Esophagus squamous epithelium (tissue), 5 donors: ENCODE measurements at places on chromosomes 1 and 21.

DNA sequence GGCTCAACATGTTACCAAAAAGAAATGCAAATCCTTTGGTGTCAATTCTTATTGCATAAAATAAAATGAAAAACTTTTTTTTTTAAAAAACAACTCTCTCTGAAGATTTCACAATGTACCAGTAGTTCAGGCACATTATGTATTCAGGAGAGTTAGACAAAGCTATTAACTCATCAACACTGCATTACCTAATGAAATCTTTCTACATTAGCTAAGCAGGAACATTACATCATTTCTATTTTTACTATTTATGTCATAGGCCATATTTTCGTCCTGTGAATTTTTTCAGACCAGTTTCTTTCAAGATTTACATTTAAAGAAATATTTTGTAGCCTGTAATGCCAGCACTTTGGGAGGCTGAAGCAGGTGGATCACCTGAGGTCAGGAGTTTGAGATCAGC, 366.2 kb downstream of the USH2A start:
- no peak for DNase-seq

DNA sequence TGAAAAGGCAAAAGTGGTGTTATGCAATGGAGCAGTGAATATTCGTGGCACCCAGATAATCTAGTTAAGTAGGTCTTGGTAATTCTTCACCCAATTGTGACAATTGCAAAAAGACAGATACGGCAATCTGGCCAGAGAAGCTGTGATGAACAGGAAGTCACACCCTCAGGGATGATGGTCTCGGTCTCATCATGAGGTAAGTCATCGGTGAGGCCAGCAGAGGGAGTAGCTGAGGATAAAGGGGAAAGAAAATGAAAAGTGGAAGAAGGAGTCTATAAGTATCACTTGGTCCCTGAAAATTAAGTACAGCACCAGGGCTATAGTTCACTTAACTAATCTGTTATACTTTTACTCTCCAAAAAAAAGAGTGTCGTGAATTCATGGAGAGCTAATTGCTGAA, 258.8 kb upstream of the NCAM2 start:
- DNase-seq = no peak

DNA sequence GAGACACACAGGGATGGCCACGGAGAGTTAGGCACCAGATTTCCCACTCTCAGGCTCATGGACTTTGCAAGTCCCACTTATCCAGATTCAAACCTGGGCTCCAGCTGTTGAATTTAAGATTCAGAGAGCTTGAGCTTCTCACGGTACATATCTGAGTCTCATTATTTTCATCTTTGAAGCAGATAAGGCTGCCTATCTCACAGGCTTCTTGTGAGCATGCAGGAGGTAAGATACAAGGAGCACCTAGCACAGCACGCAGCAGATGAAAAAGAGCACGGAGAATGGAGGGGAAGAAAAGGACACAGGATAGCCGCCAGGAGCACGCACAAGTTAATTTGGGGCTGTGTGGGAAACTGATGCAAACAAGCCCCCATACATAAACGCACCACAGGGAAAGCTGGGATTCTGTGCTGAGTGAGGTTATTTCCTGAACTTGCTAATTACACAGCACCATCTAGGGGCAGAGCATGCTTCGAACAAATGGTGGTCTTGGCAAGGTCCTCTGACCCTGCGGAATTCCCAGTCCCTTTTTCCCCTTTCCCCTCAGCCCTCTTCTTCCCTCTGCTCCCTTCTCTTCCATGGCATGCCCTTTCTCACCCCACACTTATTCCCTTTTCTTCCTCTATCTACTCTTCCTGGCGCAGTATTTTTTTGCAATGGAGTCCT, 134.7 kb upstream of the VANGL1 start:
- DNase-seq = no peak

- DNase-seq = no peak
Measured at GRCh38 chr1:12760256-12760795, 13.2 kb upstream of the PRAMEF12 start.

- DNase-seq = no peak
Measured at GRCh38 chr1:53449021-53449420, 10.2 kb upstream of the DMRTB1 start.

- DNase-seq = no peak
Measured at GRCh38 chr1:166139735-166140134, 27.1 kb downstream of the FAM78B start.

DNA sequence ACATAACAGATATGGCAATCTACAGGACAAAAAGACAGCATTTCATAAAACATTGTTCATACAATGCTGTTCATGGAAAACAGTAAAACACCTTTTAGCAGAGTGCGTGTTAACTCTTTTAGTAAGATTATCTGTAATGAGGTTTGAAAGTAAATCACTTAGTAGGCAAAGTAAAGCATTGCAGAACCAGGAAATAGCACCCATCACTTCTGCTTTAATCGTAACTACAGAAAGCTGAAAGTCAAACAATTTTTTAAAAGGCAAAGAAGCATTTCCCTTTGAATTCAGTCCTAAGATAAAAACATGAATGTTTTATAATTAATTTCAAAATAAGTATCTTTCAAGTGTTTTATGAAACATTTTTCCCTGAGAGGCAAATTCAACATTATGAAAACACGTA, 63.3 kb upstream of the RNF11 start:
- DNase-seq = no peak

- no peak for DNase-seq
Measured at GRCh38 chr1:81183051-81183450, 617.7 kb upstream of the ADGRL2 start.

GRCh38 chr1:35507947-35508346, 49.3 kb downstream of the KIAA0319L start:
- DNase-seq = no peak

DNA sequence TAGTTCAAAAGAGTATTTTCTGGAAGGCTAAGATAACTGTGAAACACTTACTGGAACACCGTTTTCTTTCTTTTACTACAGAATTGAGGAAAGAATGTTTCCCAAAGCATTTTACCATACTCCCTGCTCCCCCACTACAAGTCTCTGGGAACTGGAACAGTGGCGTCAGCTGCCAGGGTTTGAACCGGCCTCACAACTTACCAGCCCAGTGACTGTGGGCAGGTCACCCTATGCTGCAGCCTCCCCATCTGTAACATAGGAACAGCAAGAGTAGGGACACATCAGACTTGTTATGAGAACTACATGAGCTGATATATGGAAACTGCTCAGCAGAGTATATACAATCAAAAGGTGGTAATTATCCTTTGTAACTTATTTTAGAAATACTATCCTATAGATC, 91.5 kb downstream of the PTPN14 start:
- DNase-seq = no peak

- no peak for DNase-seq
Measured at GRCh38 chr1:169387399-169387798, 19.4 kb downstream of the BLZF1 start.

DNA sequence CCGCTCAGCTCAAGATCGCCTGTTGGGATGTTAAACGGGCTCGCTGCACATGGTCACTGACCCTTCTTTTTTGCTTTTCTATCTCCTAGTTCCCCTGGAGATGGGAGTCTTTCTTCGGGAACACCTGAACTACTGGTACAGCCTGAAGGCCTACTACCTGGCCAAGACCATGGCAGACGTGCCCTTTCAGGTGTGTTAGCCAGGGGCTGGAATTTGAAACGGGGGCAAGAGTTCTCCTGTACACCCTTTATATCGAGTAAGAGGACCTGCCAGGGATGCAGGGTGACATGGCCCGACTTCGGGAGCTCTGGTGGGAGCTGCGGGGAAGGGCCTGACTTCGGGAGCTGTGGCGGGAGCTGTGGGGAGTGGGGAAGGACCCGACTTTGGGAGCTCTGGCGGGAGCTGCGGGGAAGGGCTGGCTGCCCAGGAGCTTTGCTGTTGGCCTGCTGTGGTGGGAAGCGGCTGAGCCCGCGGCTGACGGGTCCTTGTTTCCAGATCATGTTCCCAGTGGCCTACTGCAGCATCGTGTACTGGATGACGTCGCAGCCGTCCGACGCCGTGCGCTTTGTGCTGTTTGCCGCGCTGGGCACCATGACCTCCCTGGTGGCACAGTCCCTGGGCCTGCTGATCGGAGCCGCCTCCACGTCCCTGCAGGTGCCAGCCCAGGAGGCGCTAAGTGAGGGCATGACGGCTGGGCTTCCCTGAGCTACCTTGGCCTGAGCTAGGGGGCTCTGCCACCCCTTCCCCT, 24.0 kb downstream of the TFF3 start:
- DNase-seq = no peak

GRCh38 chr1:27979151-27979858, 19.5 kb downstream of the XKR8 start:
- DNase-seq = no peak

DNA sequence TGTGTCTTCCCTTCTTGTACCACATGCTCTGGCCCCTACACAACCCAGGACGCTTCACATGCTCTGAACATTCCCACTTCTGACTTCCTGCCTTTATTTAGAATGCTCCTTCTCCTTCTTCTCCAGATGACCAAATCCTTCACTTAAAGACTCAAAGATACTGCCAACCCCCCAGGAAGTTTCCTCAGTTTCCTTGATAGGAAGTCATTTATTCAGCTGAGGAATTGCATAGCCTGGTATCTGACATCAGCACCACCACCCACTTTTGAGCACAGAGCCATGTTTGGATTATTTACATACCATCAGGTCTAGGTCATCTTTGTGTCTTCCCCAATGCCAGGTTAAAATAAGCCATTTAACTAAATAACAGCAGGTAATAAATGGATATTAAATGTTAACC, 42.4 kb downstream of the GFI1 start:
- no peak for DNase-seq

- no peak for DNase-seq
Measured at GRCh38 chr21:26810676-26811415, 34.4 kb downstream of the ADAMTS1 start.

DNA sequence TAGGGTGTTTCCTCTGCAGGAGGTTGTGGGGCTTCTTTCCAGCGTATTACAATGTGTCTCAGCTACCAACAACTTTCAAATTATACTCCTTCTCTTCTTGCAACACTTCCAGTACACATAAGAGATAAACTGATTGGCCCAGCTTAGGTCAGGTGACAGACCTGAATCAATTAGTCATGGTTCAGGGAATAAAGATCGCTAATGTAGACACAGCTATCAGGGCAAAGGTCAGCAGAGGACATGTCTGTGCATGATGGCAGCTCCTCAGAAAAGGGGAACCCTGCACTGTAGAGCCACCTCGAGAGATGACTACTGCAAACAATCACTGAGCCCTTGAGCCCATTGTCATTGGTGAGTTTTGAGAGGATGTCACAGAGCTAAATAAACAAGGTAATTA, 36.8 kb upstream of the PKN2 start:
- no peak for DNase-seq

GRCh38 chr1:15168479-15168878, 14.9 kb downstream of the TMEM51 start:
- DNase-seq = no peak

DNA sequence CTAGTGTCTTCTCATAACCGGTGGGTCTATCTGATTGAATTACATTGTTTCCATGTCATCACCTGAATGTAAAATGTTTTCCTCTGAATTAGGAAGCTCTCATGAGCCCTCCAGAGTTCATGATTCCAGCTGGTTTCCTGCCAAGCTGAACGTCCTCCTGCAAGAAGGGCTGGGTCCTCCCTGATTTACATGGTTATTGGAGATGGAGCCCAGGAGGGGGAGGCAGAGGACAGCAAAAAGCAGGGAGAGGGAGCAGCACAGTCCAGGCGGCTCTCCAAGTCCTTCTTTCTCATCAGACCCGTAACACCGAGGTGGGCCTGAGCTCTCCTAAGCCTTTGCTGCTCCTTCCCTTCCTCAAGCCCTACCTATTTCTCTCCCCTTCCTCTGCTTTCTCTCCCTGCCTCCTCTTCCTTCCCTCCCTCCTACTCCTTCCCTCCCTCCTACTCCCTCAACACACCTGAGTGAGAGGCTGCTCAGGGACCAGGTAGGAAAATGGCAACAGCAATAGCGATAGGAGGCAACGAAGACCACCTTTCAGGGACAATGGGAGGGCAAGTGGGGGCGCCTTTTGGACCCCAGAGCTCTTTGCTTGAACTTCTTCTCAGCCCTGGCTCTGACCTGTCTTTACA, 265.9 kb downstream of the PRDM2 start:
- DNase-seq = no peak

- DNase-seq = no peak
Measured at GRCh38 chr1:213303286-213303685, 252.2 kb downstream of the RPS6KC1 start.
